Fibroblast of lung (primary cell): ENCODE measurements at places on chromosomes 2 and 18. TPM values are rescaled to one million over a fixed set of nuclear protein-coding genes. Genes with fewer than 3 reads are reported as not detected.
A peak's percentile ranks its signal among the peaks of the same experiment; 100 is the strongest.

TMEFF2 gene
- total RNA-seq = 0.26 and 0.33 TPM in 2 replicates

ITGA6 gene
- 2.6 and 19.8 TPM in 2 replicates for total RNA-seq

VAMP5 gene
- 45.5 and 69.5 TPM in 2 replicates for total RNA-seq

ATP6V1C2 gene
- total RNA-seq = under 0.01 TPM in 2 replicates

UGT1A6 gene
- not detected in 2 replicates for total RNA-seq

ARHGAP28 gene
- 27.2 and 35.0 TPM in 2 replicates for total RNA-seq

GRCh38 chr18:35071819-35072247, 30.6 kb downstream of the MAPRE2 start:
- DNase-seq = no peak

GRCh38 chr2:239898292-239898925, 126.7 kb downstream of the NDUFA10 start:
- DNase-seq = no peak

GRCh38 chr18:50729986-50730385, 89.8 kb downstream of the MRO start:
- DNase-seq = no peak

DNA sequence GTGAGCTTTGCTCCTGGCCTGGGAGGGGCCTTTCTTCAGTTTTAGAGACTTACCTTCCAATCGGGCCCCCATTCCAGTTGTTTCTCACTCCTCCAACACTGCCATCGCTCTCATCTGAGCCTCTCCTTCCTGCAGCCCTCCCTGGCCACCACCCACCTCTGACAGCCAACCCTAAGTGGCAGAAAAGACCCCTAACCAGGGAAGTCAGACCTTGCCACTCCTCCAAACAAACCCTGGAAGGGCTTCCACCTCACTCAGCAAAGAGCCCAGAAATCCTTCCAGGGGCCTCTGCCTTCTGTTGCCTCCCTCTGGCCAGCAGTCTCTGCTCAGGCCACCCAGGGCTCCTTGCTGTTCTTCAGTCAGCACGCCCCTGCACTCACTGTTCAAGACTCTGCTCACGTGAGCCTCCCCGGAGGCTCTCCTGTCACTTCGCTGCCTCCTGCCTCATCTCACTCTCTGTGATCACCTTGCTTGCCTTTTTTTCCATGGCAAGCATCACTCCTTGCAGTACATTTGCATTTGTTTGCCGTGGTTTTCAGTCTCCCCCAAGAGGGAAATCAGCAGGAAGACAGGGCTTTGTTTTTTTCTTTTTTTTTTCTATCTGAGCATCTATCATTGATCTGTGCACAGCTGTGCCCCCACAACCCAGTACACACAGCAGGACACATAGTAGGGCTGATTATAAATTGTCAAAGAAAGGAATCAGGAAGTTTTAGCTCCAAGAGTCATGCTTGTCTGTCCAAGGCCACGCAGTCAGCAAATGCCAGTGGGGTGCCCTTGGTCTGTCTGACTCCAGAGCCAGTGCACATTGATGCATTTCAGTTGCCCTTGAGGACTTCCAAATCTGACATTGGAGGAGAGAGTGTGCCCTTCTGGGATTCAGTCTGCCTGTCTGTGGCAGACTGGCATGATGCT, 83.9 kb downstream of the INHBB start:
- DNase-seq = no peak

DNA sequence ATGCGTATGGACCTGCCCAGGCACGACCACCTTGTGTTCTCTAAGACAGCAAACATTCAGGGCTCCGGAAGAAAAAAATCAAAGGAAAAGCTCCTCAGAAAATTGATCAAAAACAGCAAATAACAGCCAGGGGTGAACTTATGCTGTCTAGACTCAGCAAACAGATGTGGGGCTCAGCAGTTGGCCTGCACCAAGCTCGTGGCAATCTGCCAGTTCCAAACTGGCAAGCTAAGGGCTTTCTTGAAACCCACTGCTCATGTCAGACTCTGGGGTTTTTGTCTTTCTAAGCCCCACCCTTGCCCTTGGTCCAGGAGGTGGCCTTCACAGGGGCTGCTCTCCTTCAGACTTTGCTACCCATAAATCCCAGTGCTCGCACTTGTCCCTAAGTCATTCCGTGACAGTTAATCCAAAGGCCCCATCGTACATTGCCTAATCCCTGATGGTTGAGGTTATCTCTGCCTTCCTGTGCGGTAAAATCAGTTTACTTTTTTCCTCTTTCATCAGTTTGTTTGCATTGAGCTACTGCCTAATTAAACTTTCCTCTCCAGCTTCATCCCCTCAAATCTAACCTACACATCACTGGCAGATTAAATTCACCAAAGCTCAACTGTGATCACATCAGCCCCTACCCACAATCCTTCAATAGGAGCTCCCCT, 408.0 kb downstream of the LRATD1 start:
- DNase-seq = peak; percentile 52

- no peak for DNase-seq
These were observed 43.6 kb downstream of the NOL10 start for GRCh38 chr2:10646153-10646552.

GRCh38 chr2:215736653-215737290, 276.6 kb downstream of the MREG start:
- DNase-seq = peak; percentile 73

- no peak for DNase-seq
These were observed 75.5 kb downstream of the SLC39A10 start for GRCh38 chr2:195732574-195732973.

GRCh38 chr18:6521803-6522418, 107.2 kb upstream of the L3MBTL4 start:
- peak; percentile 61 for DNase-seq

DNA sequence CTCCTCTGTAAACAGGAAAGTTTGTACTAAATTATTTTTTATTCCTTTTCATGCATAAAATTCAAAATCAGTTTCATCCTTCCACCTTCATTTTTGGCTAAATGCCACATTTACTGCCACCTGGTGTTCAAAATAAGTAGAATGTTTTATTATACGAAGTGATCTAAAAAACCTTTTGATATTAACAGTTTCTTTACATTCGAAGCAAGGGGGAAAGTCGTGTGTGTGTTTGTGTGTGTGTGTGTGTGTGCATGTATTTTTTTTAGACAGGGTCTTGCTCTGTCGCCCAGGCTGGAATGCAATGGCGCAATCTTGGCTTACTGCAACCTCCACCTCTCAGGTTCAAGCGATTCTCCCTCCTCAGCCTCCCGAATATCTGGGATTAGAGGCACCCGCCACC, 9.0 kb upstream of the SCN9A start:
- peak; percentile 23 for DNase-seq

DNA sequence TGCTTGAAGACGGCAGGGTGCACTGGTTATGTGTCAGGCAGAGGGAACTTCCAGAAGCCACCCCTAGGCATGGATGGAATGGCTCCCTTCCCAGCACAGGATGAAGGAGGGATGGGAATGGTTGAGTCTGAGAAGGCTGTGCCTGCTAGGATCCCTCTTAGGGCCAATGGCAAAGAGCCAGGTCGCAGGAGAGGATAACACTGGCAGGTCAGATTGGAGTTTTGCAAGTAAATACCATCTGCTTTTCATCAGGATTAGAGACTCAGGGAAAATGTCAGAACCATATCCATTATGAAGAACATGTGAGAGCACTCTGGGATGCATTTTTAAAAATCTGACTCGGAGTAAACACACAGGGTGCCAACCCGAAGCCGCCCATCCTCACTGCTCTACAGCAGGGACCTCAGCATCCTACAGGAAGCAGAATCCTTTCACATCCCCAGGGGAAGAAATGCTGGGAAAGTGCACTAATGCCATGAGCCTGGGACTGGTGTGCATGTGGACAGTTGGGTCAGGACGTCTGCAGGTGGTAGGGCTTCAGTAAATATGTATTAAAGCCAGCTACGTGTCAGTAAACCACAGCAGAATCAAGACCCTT, 139.9 kb downstream of the MYT1L start:
- DNase-seq = no peak

DNA sequence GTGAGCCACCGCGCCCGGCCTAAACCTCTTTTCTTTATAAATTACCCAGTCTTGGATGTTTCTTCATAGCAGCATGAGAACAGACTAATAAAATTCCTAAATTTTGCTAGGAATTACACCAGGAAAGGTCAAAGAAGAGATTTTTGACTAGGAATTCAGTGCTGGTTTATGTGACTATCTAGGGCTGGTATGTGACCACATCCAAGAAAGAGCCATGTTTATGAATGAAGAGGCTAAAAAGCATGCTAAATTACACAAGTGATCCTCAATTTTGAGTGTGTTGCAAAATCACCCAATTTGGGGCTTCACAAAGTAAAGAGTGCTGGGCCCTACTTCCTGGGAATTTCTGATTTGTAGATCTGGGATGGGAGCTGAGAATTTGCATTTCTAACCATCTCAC, 123.6 kb downstream of the CSRNP3 start:
- DNase-seq = peak; percentile 11

GRCh38 chr2:191184457-191184856, 33.7 kb upstream of the STAT4 start:
- no peak for DNase-seq

DNA sequence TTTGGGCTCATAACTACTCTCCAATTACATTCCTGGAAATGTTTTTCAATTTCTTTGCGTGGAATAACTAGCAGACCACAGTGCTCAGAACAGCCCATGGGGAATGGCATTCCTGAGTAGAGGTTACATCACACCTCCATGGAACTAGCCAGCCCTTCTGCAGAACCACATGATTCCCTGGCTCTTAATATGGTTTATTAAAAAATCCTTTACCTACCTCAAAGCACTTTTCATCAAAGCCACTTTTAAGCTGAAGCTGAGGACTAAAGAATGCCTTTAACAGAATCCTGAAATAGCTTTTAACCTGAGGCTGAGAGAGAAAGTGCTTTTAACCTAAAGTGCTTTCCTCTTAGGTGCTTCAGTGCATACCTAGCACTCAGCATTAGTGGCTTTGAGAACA, 376.3 kb downstream of the ARHGAP15 start:
- peak; percentile 66 for DNase-seq
